ENCODE measurements at places on chromosomes 3 and 15.

DNA sequence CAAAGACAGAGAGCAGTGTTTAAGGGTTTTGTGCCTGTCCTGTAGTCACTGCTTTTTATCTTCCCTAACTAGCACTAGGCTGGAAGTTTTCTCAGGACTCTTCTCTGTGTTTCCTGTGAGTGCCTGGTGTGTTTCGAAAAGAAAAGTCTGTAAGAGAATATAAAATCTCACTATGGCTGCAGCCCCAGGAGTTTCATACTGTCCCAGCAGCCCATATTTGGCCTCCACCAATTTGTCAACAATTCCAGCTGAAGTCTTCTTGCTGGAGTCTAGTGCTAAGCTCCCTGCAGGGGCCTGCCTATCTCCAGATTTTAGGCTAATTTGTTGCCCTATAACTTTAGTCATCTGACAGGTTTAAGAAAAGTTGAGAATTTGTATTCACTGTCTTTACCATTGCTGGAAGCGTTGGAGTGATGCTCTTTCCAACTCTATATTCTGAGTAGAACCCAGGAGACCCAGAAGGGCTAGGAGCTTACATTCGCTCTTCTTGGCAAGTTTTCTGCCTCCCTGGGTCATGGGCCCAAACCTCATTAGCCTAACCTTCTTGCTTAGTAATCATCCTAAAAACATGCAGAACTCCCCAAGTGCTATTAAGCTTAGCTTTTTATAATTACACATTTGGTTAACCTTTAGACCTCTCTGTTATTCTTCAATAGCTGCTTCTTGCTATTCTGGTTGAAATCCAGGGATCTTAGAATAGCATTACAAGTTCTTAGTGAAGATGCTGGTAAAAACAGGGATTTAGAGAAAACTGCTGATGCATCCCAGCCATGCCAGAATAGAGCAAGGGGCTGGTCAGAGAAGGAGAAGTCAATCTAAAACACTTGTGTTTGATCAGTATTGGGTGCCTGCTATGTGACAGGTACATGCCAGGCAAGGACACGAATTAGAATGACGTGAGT is 283.1 kb downstream of the NEK10 start:
- DNase-seq, result no peak

DNA sequence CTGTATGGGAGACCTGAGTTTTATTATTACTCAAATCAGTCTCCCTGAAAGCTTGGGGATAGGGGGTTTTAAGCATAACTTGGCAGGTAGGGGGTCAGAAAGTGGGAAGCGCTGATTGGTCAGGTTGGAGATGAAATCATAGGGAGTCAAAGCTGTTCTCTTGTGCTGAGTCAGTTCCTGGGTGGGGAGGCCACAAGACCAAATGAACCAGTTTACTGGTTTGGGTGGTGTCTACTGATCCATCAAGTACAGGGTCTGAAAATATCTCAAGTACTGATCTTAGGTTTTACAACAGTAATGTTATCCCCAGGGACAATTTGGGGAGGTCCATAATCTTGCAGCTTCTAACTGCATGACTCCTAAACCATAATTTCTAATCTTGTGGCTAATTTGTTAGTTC is 17.8 kb upstream of the IQCF6 start:
- no peak for DNase-seq

DNA sequence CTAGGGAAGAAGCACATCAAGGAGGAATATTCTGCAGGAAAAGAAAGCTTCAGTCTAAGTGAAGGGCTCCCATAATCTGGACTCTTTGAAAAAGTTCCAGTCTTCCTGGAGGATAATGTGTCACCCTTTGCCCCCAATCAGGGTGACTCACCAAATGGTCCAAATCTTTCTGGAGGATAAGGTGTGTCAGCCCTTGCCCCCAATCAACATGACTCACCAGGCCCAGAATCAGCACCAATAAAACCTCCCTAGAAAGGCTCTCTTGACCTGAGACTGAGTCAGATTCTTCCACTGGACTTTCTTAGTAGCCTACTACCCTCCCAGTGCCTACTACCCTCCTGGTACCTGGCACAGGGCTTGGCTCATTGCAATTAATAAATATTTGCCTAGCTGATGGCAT is 9.5 kb upstream of the ARL14 start:
- DNase-seq, result no peak

GRCh38 chr3:65665915-65666314 is 372.8 kb downstream of the MAGI1 start:
- no peak for DNase-seq

DNA sequence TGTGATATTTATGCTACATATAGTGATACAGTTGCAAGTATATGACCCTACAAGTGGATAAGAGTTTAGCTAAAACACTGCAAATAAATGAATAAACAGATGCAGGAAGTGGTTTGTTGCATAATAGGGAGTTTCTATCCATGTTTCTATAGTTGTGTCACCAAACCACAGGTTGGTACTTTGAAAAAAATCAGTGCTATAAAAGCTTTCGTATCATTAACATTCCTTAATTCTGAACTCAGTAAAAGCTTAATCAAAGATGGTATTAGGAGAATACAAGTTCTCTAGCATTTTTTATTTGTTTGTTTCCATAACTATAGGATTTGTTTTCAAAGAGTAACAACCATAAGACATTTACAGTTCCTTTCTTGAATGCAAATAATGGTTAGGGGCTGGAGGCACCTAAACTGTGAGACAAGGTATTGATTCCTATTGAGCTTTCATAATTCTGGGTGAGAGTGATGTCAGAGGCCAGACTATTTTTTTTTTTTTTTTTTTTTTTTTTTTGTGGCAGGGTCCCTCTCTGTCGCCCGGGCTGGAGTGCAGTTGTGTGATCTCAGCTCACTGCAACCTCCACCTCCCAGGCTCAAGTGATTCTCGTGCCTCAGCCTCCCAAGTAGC is 29.6 kb downstream of the CPOX start:
- DNase-seq, result no peak

DNA sequence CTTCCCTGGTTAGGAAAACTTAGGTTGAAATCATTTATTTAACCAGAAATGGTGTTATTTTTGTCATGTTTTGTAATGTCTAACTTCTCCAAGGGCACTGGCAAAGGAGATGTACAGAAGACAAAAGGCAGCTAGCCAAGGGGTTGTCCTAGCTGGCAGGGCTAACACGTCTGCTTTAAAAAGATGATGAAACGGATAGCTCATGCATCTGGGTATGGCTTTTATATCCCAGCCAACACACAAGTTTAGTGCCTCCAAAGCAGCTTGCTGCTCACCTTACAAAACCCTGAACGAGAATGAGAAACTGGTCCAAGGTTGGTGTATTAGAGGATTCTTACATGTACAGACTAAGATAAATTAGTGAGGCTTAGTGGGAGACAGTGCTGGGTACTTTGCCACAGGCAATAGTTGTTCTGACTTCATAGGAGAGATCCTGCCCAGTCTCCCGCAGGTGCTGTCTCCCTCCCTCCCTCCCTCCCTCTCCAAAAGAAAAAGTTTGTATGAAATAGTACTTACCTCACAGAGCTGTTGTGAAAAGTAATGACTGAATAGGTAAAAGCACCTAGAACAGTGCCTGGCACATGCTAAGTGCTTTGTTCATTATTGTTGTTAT is 47.8 kb downstream of the KCNMB2 start:
- no peak for DNase-seq

- DNase-seq, result no peak
Measured at GRCh38 chr3:102304550-102304949, 130.3 kb upstream of the ZPLD1 start.

DNA sequence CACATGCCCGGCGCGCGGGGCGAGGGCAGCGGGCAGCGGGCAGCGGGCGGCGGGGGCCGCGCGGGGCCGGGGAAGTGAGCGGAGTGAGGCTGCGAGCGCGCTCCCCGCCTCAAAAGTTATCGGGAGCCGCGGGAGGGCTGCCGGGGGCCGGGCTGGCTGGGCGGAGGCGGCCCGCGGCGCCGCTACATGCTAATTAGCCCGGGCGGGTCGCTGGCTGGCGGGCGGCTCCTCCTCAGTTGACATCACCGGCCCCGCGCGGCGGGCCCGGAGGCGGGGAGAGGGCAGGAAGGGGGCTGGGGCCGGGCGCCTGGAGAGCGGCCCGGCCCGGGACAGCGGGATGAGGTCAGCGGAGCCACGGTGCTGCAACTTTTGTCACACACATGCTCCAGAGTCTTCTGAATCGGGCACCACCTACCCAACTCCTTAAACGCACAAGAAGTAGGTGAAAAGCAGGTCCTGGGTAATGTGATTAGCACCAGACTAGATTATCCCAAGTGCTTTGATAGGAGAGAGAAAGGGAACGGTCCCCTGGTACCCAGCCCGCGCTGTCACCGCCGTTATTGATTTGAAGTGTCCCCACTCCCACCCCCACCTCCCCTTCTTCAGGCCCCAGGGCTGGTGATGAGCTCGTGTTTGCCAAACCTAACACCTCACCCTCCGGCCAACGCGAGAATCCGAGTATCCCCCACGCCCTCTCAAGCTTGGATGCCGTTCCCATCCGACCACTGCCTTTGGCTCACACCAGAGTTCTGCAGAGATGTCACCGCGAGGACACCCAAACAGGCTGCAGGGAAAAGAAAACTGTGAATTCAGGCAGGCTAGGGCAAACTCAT is at the start of gene HEG1:
HEG1 (minus strand) TSS at position 85 of the 833 bp plus-strand sequence. CDS start 107 bp downstream, outside the sequence.
- DNase-seq, result no peak

DNA sequence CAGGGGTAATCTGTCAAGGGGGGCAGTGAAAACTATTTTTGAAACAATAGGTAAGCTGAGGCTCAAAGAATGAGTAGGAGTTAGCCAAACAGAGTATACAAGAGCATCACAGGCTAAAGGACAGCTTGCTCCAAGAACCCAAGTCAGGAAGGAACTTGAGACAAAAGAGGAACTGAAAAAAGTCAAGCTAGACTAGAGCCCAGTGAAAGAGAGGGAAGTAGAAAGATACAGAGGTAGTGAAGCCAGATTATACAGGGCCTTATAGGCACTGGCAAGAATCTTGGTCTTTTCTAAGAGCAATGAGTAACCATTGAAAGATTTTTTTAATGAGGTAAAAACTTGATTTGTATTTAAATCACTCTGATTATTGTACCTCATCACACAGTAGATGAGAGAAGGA is 69.9 kb downstream of the FILIP1L start:
- DNase-seq, result no peak

DNA sequence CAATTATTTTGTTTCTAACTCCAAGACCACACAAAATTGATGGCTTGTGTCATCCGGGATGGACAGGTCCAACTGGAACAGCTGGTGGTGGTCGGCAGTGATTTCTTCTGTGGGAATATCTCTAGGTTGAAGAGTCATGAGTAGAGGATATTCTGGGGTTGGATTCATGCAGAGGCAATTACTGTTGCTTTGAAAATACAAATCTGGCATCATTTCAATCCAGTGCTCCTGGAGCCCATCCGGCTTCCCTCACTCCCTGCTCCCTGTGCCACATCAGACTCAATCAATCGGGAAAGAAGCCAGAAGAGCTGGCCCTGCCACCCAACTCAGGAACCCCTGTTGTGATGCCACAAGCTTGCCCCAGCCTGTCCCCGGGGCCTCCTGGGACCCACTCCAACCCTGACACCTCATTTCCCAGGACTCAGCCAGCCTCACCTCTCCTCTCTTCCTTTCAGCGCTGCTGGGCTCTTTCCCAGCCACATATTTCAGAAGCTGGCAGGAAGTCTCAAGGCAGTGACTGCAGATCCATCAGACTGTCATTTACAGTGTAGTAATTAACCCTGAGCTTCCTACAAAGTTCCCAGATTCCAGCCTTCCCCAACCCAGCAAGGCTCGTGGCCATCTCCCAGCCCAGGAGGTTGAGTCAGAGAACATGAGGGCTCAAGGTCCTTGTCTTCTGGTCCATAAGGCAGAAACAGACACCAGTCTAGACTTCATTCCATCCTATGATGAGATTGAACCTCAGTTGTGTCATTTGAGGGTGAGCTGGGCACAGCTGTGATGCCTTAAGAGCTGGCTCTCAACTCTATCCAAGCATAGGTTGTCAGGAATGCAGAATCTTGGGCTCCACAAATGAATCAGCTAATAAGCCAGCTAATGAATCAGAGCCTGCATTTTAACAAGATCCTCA is 114.0 kb downstream of the FAM174B start:
- no peak for DNase-seq

- DNase-seq, result no peak
Measured at GRCh38 chr3:190826018-190826417, 36.5 kb downstream of the GMNC start.

DNA sequence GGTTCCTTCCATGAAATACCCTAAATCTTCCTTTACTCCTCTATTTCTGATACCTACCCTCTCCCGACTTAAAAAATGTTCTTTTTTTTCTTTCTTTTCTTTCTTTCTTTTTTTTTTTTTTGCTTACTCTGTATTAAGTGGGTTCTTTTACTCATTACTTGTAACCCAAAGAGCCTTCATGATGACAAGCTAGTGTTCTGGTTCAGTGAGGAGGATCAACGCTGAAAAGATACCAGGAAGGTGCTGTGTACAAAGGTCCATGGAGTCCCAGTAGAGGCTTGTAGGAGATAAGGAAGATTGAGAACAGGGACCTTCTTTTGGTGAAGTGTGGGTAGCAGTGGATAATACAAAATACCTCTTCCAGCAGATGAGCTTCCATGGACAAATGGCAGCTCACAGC is 63.8 kb upstream of the SLC2A2 start:
- DNase-seq, result no peak

DNA sequence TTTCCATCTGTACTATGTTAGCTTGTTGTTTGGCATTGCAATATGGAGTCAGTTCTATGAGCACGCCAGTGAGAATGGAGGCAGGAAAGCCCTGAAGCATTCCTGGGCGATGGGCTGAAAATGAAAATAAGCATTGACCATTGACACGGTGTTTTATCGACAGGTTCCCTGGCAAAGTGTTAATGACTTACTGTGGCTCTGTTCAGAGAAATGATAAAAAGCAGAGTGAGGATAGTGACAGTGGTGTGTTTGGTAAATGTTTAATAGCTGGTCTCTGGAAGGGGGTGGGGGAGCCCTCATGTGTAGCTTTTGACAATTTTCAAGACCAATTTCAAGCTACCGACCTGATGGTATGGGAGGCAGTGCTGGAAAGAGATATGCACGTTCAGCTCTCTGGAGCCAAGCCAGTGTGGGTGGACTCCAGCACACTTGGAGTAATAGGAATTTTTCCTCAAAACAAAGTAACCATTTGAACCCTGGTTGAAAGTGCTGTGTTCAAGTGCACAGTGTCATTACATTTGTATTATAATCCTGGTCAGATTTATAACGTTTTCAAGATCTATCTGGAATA is 341.7 kb upstream of the ROBO2 start:
- DNase-seq, result no peak

DNA sequence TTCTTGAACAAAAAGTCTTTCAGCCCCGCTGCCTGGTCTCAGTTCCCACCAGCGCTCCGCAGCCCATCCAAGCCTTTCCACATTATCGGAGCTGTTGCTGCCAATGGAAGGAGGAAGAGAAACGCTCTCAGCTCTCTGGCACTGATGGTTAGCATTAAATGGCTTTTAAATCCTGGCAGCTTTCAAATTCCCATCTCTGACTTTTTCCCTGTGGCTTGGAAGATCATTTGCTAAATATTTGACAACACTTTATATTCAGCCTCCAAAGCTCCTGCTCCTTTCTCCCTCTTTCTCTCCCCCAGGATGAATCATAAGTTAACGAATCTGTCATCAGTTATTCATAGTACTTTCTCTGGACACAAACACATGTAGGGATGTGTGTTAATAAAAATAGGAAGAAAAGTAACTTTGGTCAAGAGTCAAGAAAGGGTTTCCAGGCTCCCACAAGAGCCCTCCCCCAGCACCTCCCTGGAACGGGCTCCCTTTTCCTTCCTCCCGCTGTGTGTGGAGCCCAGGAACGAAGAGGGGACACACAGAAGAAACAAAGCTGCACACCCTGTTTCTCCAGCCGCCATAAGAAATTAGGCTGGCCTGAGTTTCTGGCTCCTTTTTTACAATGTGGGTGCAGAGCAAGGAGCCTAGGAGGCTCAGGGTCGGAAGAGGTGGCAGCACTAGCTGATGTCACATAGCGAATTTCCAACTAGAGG is 47.6 kb upstream of the TSEN2 start:
- no peak for DNase-seq

All from NCI-H187 (cell line).